ENCODE measurements at places on chromosomes 5 and 9.
A peak's percentile ranks its signal among the peaks of the same experiment; 100 is the strongest.

GRCh38 chr9:5543875-5544702 lies 33.8 kb downstream of the PDCD1LG2 start:
- DNase-seq, result no peak

DNA sequence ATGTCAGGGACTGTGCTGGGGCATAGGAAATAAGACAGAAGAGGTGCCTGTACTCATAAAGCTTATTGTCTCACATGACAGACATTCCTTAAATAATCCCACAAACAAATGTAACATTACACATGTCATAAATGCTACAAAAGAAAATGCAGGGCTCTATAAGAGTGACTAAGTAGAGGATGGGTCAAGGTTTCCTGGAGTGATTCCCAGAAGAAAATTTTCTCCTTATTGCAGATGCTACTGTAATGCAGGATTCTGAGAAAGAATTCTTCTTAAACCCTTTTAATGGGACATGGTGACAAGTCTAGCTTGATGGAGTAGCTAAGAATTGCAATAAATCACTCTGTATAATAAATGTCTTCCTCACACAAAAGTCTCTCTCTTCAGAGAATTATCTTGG lies 55.7 kb downstream of the SH3TC2 start:
- DNase-seq, result no peak

DNA sequence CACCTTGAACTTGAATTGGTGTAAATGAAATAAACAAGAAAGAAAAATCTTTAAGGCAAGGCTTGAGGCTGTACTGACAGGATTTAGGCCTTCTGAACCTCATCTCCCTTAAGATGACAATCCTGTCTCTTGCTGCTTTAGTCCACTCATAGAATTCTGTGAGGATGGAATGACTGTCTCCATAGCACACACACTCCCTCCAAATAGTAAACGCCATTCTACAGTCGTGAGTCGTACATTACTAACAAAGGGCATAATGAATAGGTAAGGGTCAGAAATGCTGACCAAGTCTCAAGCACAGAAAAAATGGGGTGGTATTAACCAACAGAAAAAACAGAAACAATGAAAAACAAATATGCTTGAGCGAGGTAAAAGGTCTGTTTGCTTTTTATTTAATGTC lies 71.8 kb upstream of the SIMC1 start:
- DNase-seq, result no peak

GRCh38 chr5:115858396-115858795 lies 16.7 kb downstream of the AP3S1 start:
- no peak for DNase-seq

DNA sequence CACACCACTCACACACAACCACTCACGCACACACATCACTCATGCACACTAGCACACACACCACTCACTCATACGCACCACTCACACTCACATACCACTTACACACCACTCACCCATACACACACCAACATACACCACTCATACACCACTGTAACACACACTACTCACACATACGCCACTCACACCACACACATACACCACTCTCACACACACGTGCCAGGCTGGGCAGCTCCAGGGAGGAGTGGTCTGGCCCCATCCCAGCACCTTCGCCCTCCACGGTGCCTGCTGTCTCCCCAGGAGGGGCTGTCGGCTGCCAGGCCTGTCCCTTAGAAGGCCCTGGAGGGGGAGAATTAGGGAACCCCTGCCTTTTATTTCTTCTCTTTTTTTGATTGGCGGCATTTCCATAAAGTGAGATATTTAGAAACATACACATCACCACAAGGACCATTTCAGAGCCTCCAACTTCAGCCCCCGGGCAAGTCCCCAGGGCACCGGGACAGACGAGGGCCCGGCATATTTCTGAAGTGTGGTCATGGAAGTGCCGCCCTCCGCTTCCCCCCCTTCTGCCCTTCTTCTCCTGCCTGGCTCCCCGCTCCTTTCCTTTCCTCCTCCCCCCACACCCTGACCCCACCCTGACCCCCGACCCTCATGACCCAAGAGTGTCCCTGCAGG lies 6.3 kb upstream of the ASB6 start:
- DNase-seq, result no peak

DNA sequence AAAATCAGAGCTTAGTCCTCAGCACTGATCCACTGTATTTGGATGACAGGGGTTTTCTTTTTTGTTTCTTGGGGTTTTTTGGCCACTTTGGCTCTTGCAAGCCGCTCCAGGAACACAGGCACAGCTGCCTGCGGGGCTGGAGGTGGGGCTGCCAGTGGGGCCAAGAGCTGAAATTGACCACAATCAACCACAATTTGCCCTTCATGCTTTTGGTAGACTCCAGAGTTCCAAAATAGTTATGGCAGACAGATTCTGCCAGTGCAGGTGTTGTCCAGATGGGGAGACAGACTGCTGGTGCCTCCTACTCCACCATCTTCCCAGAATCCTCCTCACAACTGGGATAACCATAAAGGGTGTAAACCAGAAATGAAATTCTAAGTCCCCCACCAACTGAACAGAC lies 36.5 kb downstream of the PLEKHG4B start:
- DNase-seq, result no peak

DNA sequence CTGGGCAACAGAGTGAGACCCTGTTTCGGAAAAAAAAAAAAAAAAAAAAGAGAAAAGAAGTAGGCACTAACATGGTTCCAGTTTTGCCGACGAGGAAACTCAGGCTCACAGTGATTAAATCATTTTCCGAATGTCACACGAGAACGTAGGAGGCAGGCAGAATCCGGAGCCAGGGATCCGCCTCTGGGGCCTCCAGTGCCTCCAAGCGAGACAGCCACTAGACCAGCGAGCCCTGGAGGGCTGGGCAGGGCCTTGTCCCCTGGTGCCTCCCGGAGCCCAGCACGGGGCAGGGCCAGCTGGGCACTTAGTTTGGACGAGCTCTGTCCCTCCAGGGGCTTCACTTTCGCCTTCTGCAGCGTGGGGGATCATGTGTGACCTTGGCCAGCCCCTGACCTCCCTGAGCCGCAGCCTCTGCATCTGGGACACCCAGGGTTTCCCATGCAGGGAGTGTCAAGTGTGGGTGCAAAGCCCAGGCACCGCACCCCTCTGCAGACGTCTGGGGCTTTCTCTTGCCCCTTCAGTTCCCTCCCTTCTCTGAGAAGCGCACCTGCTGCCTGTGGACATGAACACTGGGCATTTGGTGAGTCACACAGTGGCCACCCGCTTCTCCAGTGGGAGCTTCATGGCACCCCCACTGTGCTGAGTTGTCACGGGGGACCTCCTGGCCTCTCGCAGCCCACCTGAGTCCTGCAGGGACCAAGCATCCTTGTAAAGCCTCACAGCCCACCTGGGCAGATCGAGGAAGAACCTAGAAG lies 80.3 kb downstream of the RXRA start:
- no peak for DNase-seq

DNA sequence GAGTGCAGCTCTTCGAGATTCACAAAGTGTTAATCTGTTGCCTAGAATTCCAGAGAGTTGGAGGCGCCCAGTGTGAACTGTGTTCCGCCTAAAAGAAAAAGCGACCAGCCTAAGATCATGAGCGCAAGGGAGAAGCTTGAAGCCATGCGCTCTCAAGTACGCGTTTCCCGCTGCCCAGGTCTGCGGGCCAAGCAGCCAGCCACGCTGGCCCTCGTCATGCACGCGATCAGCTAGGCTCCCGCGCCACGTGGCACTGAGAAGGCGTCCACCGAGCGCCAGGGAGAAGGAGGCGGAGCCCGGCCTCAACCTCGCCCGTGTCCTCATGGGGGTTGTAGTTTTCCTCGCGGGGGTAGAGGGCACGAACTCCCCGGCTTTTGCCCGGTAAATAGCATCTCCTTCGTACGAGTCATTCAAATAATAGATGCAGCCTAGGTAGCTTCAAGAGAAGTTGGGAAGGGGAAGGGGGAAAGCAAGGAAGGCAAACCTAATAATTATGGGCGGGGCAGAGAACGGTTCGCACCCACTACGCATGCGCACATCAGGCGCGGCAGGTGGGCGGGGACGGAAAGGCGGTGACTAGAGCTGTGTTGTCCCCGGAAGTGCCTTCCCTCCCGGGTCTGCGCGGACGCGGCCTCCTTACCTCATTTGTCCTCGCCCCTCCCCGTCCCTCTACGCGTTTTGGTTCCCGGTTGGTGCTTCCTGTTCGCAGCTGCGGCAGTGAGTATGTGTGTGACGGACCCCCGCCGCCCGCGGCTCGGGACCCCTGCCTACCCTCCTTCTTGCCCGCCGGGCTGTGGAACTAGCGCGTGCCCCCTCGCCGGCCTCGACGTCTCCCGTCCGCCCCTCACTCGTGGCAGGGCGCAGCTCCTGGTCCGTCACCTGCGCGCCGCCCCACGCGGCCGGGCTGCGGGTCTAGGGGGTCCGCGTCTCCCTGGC lies at the start of gene ZCCHC7:
TSS of gene ZCCHC7 (plus strand) at position 668 of the 936 bp plus-strand sequence.
- peak; percentile 98 for DNase-seq

DNA sequence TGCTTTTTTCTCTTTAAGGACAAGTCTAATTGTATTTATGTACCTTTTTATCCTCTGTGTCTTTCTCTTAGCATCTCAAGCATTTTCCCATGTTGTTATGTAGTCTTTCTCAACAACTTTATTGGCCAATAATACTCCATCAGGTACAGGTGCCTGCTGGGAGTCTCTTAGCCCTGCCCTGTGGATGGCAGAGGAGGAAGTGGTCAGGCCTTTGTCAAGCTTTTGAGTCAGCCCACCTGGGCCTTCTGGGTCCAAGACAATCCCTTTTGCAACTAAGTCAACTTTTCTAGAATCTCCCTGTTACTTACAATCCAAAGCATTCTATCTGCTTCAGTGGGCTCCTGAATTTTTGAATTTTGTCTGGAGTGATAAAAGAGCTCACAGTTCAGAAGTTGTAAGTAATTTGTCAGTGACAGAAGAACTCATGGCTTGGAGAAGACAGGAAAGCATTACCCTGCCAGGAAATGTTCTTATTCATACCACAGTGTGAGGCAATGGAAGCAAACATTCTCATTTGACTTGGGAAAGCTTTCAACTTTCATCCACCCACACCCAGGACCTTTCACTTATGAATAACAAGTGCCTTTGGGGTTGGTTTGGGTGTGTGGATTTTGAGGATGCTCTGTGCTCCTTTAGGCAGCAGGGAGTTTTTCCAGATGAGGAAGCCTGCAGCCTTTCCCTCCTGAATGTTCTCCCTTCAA lies 200.0 kb upstream of the S1PR3 start:
- DNase-seq, result no peak

DNA sequence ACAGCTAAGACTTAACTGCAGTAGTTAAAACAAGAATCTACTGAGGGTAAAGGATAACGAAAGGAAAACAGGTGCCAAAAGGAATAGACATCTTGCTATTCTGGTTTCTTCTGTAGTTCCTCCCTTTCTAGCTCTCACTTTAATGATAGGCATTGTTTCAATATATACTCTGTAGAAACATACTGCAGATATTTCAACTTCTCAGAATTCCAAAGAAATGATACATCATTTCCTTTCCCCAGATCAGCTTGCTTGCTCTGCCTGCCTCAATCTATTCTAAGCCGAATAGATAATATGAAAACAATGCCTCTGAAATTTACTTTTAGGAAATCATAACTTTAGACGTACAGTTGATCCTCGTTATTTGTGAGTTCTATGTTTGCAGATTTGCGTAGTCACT lies 46.3 kb downstream of the ACO1 start:
- DNase-seq, result no peak

DNA sequence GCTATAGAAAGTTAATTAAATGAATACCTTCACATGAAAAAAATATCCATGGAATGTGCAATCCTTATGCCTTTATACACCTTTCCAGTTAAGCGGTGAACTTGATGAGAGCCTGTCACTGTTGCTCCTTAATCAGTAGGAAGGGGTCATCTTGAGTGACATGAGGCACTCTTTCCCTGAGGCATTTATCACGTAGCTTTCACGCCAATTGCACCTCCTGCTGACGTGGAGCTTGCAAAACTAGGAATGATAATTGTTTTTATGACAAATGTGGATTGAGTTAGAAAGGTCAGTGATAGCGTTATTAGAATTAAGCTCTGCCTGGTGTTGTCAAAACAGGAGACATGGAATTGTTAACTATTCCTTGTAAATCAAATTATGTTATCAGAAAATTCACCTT lies 79.7 kb downstream of the SLF1 start:
- DNase-seq, result no peak

GRCh38 chr9:101094686-101095085 lies 66.2 kb downstream of the PLPPR1 start:
- no peak for DNase-seq

- no peak for DNase-seq
Measured at GRCh38 chr5:124231230-124231629, 515.2 kb downstream of the ZNF608 start.

GRCh38 chr9:127569886-127570401 lies 42.1 kb upstream of the STXBP1 start:
- DNase-seq, result no peak

All from effector CD8-positive, alpha-beta T cell (primary cell).